ENCODE measurements at places on chromosomes 1 and 21.

- no peak for DNase-seq
Measured at GRCh38 chr1:168210312-168210711, 15.5 kb upstream of the SFT2D2 start.

DNA sequence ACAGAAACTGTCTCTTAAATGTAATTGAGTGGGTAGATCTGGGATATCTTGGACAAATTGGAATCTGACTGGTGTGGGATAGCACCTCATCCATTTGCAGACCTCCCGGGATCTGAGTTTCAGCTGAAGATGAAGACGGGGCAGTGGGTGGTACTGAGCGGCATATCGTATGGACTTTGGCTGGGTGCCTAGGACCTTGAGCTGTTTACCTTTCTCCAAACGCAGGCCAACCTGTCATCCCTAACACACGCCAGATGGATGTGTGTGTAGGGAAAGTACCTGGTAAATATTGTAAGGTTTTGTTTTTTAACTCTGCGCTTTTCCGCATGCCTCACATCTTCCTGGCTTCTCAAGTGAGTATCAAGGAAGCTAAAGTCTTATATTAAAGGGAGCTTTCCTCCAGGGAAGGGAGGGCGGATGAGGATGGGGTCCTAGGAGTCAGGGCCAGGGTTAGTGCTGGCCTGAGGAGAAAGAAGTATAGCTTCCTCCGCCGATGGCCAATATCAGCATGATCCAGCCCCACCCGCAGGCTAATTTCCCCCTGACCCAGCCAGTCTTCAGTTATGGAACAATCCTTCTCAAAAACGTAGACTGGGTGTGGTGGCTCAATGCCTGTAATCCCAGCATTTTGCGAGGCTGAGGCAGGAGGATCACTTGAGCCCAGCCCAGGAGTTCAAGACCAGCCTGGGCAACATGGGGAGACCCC is 26.2 kb downstream of the ATP8B2 start:
- no peak for DNase-seq

GRCh38 chr1:5514527-5515183 is 477.6 kb downstream of the NPHP4 start:
- DNase-seq, result peak; percentile 46

GRCh38 chr1:3127738-3128137 is 58.7 kb downstream of the PRDM16 start:
- DNase-seq, result no peak

DNA sequence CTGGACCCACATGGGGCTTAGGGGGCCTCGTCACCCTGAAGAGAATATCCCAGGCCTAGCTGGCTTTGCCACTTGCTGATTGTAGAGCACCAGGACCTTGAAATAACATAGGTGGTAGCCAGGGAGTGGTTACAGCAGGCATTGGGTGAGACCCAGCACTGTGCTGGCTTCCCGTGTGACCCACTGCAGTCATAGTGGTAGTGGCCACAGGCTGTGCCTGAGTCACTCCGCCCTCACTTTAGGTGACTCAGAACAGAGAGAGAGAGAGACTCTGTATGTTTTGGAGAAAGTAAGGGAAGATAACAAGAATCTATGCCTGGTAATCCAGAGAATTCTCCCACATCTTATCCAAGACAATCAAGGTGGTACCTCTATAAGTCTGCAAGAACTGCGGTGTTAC is 98.7 kb upstream of the LHX8 start:
- DNase-seq, result no peak

DNA sequence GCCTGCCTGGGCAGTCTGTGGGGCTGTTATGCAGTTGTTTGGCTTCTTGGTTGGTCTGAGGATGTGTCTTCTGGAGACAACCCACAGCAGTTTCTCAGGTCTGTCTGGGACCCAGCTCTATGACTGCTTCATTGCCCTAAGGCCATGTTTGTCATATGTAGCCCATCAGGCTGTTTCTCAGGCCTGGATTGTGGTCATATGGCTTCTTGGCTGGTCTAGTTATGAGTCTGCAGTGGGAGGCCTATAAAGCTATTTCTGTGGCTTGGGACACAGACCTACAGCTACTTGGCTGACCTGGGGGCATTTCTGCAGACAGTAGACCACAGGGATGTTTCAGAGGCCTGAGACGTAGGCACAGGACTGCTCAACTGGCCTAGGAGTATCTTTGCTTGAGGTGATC is 41.5 kb downstream of the CHIA start:
- no peak for DNase-seq

DNA sequence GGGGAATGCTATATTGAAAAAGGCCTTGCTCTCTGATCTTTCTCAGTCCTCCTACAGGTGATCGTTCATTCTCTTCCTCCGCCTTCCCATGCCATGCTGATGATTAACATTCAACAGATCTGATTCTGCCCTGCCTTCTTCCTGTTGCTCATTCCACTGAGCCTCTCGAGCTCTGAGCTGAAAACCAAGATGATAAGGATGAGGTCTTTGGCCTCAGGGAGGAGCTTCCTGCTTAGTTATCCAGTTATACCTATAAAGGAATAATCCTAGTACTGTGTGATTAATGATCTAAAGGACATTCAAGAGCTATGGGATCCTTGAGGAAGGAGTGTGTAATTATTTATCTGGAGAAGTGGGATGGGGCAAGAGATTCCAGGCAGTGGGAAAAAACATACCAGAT is 25.2 kb upstream of the MAP3K7CL start:
- no peak for DNase-seq

DNA sequence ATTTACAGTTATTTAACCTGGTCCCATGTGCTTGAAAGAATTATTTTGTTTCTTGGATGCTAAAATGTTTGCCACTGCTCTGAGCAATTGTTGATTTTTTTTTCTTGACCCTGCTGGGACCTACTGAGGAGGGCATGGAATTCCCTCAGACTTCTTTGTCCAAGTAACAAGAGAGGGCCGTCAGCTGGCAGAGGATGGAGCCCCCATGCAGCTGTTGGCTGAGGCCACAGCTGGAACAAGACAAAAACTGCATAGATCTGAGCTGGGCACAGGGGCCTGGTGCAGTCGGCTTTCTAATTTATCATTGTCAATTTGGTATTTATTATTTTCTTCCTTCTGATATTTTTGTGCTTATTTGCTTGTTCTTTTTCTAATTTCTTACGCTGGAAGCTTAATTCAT is 39.6 kb upstream of the ABCG1 start:
- DNase-seq, result no peak

- DNase-seq, result peak; percentile 69
Measured at GRCh38 chr1:35499652-35500176, 57.5 kb downstream of the KIAA0319L start.

DNA sequence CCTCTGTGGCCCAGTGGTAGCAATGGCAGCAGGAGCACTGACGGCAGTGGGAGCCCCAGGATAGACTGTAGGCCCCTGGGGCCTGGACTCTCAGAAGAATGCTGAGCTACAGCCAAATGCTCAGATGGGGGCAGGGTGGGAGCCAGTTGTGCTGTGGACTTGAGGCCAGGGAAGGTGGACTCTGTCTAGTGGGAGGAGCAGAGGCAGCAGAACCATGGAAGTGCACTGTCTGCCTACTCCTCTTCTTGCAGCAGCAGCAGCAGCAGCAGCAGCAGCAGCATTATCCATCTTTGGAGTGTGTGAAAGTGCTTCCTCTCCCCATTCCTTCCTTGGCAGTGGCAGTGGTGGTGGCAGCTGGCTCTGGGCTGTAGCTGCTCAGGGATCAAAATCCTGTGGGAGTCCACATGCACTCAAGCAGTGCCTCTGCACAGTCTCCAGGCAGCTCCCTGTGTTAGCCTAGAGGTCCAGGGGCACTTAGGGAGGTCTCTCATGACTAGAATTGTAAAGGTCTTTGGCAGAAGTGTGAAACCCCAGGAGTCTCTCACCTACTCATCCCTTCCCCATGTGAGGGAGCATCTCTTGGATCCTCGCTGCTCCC is 917.9 kb upstream of the B3GALT2 start:
- no peak for DNase-seq

DNA sequence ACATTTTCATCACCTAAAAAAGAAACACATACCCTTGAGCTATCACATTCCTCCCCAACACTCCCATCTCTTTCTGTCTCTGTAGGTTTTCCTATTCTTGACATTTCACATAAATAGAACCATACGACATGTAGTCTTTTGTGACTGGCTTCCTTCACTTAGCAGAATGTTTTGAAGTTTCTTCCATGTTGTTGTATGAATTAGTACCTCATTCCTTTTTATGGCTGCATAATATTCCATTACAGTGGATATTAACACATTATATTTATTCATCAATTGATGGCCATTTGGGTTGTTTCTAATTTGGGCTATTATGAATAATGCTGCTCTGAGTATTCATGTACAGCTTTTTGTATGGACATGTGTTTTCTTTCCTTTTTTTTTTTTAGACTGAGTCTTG is 11.8 kb downstream of the WDTC1 start:
- no peak for DNase-seq

DNA sequence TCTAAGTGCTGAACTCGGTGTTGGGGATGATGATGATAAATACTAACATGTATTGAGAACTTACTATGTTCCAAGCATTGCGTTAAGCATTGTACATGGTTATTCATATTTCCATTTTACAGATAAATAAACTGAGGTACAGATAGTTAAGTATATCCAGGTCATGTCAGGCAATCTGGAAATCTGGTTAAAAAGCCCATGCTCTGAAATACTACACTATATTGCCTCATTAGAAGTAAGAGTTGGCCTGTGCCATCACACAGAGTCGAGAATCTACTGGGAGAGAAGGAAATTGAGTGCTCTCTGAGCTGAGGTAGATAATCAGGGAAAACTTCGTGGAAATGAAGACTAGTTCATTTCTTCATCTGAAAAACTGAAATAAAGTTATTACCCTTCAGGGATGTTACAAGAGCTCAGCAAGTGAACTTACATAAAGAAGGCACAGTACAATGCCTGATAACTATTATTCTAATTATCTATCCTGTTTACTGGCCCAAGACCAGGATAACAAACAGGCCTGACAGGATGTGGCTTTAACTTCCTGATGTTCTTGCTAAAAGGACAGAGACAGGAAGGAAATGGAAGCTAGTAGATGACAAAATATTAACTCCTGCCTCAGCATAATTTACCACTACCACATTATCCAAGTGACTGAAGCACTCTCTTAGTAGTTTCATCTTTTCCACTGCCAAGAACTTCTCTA is 85.6 kb downstream of the EPS15 start:
- DNase-seq, result no peak

DNA sequence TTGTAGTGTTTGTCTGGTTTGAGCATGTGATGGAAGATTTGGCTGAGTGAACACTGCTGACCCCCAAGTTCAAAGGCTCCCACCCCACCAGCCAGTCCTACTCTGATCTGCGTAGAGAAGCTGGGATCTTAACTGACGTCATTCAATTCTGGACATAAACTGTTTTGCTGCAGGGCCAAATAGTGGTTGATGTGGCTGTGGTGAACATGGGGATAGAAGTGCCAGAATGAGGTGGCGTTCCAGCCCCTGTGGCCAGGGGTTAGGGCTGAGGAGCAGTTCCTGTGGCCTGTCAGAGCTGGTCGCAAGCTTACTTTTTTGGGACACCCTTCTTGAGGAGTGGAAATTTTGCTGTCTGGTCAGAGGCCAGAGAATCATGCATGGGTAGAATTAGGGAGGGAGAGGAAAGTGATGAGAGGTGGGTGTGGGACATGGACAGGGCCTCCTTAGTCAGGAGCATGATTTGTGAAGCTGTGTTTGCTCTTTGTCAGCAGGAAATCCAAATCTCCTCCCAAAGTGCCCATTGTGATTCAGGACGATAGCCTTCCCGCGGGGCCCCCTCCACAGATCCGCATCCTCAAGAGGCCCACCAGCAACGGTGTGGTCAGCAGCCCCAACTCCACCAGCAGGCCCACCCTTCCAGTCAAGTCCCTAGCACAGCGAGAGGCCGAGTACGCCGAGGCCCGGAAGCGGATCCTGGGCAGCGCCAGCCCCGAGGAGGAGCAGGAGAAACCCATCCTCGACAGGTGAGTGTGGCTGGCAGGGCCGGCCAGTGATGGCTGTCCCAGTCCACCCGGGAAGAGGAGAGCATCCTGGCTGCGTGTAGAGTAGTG is 25.9 kb downstream of the SZRD1 start:
- DNase-seq, result no peak

DNA sequence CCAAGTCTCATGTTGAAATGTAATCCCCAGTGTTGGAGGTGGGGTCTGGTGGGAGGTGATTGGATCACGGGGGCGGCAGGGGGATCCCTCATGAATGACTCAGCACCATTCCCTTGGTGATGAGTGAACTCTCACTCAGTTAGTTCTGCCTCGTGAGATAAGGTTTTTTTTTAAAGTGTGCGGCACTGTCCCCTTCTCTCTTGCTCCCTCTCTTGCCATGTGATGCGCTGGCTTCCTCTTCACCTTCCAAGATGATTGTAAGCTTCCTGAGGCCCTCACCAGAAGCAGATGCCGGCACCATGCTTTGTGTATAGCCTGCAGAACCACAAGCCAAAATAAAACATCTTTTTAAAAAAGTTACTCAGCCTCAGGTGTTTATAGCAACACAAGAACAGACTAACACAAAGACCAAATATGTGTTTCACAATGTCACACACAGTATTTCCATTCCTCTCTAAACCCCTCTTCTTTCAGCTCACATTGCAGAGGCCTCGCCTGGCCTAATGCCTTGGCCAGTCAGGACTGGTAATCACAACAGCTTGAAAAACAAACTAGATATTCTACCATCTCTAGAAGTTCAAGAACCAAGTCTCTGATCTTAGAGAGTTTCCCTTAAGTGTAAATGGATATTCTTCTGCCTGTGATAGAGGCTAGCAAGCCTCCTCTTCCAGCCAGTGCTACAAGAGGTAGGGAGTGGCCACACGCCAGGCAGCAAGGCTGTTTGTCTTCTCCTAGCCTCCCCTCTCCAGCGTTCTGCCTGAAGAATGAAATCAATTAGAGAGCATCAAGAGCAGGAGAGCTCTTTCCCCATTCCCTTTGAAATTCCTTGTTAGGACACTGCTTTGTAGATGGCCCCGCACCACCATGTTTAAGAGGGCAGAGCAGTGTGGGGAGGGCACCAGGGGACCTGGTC is 19.6 kb upstream of the RAP1A start:
- DNase-seq, result peak; percentile 47

DNA sequence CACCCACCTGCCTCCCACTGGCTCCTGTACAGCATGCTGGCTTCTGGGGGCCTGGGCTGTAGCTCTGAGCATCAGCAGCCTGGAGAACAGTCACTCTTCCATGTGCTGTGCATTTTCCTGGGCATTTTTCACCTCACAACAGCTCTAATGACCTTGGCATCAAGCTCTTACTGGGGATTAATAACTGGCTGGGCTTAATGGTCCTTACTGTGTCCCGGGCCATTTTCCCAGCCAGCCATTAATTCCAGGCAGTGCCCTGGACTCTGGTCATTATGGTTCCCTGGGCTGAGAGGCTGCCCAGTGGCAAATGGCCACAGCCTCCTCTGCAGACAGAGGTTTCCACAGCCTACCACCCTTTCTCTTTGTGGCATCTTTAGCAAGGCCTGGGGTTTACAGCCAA is 171.8 kb downstream of the ST6GALNAC5 start:
- no peak for DNase-seq

Measured in hematopoietic multipotent progenitor cell treated with erythropoietin and hydrocortisone succinate and interleukin-3 and kit ligand, for 17 days (in vitro differentiated cells).